GM13977 (cell line): ENCODE measurements at places on chromosomes 5 and 9.

GRCh38 chr5:181281077-181281983 is 20.4 kb upstream of the TRIM52 start:
- no peak for DNase-seq

DNA sequence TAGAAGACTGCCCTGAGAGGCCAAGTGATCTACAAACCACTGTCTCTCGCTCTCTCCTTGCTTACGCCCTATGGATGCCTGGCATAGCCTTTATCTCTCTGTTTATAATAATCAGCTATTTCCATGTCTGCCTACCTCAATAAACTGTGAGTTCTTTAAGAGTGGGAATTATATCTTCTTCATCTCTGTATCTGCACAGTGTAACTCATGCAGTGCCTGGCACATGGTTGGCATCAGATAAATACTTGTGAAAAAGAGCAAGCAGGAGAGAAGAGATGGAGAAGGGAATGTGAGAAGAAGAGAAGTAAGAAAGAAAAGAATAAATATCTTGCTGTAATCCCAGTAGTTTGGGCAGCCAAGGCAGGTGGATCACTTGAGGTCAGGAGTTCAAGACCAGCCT is 94.6 kb upstream of the TNPO1 start:
- DNase-seq = no peak

GRCh38 chr5:141135030-141135717 is at the start of gene PCDHB5:
Gene PCDHB5 (plus strand): TSS chr5:141135206. CDS start chr5:141135435, 229 bp downstream.
- DNase-seq = no peak

DNA sequence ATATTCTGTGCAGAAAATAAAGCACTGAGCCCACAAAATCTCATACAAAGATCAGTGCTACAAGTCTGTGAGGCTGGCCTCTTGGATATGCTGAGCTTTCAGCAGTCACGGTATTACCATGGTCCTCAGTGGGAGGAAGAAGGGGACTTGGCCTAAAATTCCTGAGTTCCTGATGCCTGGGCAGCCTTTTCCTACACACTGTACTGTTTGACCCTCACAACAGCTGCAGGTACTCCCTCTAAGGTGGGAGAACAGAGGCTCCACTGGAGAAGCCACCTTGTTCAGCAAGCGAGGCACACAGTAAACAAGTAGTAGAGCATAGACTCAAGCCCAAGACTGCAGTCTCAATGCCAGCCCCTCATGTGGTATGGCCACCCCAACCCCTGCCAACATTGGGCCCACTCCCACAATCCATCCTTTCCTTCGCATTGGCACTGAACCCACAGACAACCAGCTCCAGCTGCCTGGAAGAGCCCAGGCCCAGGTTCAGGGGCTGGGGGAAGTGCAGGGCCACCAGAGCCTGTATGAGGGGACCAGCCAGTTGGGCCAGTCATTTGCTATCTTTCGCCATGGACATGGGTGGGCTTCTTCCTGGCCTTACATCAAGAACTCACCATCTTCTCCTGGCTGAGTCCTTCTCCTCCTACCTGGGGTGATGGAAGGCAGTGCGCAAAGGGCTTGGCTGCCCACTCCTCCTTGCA is 14.3 kb downstream of the ACSL6 start:
- no peak for DNase-seq

DNA sequence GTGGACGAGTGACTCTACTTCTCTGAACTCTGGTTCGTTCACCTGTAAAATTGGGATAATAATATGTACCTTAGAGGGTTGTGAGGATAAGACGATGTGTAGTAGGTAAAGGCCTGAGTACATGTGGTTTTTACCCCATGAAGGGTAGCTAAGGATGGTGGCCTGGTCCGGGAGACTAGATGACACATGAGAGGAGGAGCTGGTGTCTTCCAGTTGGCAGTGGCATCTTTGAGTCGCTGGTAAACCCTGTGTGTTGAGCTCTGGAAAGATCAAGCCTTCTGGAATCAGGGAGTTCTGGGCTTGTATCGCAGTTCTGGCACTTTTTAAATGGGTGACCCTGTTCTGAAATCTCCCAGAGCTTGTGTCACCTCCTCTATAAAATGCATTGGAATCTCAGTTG is 166.4 kb upstream of the ZNF618 start:
- no peak for DNase-seq

GRCh38 chr9:88954066-88954465 is 37.2 kb upstream of the S1PR3 start:
- no peak for DNase-seq

GRCh38 chr5:56129288-56129687 is 103.8 kb downstream of the ANKRD55 start:
- DNase-seq = no peak

DNA sequence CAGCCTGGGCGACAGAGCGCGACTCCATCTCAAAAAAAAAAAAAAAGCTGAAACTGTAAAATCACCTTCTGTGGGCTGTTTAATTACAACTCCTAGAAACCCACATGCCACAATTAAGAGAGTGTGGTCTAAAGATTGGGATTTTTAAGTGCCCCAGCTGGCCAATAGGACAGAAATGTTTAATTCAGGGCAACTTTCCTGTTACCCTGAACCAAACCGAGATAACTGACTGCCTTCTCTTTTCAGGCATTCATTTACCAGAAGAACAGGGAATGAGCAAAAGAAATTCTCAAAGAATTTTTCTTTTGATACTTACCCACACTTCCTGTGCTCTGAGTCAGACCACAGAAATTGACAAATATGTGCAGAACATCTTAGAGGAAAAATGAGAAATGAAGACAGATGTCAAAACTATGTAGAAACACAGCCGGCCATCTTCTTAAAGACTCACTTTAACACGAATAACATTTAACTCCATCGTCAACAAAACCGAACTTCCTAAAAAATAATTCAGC is 221.3 kb upstream of the DAPK1 start:
- DNase-seq = no peak

DNA sequence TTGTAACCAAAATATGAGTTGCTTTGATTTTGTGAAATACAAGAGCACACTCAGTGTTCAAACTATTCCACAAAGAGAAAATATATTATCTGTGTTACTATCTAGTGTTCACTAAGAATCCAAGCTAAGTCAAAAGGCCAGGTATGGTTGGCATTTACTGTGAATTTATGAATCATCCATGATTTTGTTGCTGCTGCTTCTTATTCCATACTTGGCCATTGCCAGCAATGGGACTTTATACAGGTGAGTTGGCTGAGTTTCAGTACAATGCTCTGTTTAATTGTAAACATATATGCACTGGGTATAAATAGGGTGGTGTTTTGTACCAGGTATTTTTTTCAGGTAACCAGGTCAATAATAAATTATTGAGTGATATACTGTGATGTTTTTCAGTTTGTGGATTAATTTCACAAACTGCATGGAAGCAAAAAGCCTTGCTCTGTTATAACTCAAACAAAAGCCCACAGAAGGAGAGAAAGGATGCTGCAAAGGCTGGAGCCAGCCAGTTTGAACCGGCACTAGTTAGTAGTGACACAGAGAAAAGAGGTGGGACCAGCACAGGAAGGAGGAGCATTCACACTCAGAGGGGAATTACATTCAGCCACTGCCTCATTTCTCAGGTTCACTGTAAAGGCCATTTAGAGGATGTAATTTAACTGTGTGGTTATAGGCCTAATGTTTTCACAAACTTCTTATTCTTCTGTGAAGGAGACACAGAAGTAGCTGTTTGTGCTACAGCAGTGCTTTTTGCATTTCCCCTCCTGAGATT is 381.8 kb downstream of the ADGRV1 start:
- DNase-seq = peak; percentile 56

- no peak for DNase-seq
These were observed 3.8 kb upstream of the FBXW11 start for GRCh38 chr5:172010278-172010677.

DNA sequence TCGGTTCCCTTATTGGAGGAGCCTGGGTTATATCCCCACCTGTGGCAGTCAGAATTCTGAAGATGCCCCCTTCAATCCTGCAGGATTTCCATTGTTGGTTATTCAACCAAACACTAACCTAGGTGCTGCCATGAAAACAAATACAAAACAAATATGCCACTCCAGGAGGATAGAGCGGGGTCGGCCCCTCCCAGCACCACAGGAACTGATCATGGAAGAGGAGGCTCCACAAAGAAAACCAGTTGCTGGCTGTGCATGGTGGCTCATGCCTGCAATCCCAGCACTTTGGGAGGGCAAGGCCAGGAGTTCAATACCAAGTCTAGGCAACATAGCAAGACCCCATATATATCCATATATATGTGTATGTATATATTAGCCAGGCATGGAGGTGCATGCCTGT is 13.2 kb upstream of the ADGRD2 start:
- DNase-seq = no peak

DNA sequence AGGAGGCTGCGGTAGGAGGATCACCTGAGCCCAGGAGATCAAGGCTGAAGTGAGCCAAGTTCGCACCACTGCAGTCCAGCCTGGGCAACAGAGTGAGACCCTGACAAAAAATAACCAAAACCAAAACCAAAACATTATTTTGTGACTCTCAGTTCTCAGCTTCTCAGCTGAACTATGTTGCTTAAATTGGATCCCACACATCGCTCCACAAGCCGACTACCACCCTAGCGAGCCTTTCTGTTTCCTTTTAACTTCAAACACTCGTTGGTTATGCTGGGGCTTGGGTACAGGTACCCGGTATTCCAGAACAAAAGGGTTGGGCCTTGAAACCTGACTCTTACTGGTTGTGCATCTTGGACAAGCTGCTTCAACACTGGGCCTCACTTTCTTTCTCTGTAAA is 3.8 kb upstream of the PTGS1 start:
- no peak for DNase-seq

- no peak for DNase-seq
These were observed 98.0 kb upstream of the TSLP start for GRCh38 chr5:110973510-110973909.

- DNase-seq = no peak
These were observed 225.8 kb downstream of the ADAMTSL1 start for GRCh38 chr9:18699764-18700163.

- no peak for DNase-seq
These were observed 6.4 kb downstream of the ARRDC1 start for GRCh38 chr9:137611623-137612609.

DNA sequence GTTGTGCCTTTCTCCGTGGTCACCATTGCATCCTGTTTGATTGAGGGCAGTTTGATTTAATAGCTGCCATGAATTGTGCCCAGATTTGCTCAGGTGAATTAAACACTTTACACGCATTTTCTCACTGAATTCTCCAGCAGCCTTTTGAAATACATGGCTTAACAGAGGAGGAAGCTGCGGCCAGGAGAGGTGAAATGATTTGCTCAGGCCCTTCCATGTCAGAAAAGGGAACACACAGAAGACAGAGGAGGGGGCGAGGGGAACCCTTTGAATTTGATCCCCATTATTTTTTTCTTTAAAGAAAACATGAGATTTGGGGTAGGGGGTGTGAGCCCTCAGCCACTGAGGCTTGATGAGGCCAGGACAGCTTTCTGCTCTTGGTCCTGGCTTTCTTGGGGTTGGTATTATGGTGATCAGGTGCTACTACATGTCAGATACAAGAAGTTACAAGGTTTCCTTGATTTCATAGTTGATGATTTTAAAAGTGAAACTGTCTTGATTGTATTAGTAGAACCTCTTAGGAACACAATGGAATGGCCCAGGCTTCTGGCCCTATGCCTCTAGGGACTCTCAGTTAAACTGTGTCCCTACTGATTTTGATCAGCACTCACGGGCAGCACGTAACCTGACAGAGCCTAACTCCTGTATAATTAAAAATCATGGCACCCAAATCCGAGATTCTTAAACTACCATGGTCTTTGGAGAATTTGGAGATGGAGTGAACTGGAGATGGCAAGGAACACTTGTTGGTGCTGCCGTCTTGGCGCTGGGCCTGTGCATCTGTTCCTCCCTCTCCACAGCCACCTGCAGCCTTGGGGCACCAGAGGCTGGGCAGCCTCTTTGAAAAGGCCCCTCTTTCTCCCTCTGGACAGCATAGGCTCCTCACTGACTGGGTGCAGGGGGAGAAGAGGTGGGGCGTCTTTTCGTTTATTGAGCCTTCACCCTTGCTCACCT is 107.9 kb downstream of the TRIO start:
- no peak for DNase-seq

DNA sequence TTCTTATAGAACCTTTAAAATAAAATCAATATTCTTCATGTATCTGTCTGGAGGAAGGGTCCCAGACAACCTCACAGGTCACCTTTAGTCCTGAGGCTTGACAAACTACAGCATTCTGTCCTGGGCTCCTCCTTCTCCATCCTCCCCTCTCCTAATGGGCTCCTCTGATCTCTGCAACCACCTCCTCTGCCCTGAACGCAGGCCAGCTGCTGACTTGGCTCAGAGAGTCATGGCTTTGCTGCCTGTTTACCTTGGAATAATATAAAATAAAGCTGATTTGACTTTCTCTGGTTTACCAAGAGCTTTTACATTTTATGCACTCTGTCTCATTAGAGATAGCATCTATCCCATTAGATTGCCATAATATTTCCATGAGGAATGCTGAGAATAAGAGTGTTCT is 159.4 kb downstream of the SEMA6A start:
- no peak for DNase-seq
